ENCODE measurements at places on chromosomes 1 and 21.

- DNase-seq, result no peak
These were observed 26.2 kb upstream of the A3GALT2 start for GRCh38 chr1:33346927-33347649.

DNA sequence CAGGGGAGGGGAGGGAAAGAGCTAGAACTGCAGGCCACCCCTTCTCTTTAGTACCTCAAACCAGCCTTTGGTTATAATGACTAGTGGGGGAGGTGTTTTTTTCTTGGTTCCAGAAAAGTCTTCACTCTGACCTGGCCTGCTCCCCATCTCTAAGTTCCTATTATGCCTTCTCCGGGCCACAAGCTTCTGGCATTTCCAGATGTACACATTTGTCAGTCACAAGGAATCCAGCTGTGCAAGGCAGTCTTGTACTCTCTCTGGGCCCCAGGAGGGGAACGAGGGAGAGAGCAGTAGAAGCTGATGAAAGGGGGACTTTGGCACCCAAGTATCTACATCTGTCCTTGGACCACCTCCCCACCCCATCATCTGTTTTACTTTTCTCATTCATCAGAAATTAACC lies 2.7 kb upstream of the FALEC start:
- no peak for DNase-seq

DNA sequence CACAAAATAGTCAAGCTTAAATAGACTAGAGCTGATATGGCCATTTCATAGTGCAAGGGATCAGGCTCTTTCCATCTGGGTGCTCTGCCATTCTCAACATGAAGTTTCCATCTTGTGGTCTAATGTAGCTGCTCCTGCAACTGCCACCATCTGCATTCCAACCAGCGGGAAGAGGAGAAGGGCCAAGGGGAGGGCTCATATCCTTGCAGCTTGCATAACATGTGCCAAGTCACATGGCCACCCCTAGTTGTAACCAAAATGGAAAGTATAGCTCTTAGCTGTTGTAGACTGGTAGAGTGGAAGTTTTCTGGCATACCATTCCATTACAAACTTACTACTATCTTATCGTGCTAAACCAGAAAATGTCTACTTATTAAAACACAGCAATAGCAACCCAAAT lies 38.9 kb upstream of the IVNS1ABP start:
- DNase-seq, result no peak

- DNase-seq, result no peak
These were observed 22.0 kb downstream of the CNST start for GRCh38 chr1:246588159-246588721.

DNA sequence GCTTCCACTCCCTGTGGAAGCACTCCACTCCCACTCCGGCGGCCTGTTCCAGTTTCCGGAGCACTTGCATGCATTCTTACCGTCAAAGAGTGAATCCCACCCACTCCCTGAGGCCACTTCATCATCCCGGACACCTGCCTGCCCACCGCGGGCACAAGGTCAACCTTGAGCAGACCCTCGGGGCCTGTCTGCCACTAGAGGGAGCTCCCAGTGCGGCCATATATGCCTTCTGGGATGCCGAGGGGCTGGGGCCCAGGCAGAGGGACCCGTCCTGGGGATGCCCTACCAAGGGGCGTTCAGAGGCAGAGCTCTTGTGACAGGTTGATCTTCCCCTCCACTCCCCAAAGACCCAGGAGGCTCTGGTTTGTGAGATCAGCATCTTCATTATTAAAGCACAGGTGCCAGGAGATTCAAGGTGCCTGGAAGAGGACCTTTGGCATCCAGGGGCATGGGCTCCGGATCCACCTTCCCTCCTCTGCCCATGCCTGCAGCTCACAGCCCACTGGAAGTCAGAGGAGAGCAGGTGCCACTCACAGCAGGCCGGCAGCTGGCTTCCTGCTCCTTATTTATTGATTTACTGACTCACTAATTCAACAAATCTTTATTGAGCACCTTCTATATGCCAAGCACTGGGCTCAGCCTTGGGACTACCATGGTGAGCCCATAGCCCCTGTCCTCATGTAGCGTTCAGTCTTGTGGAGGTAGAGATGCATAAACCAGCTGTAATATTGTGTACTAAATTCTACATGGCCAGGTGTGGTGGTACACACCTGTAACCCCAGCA lies 47.3 kb downstream of the UBIAD1 start:
- peak; percentile 57 for DNase-seq

DNA sequence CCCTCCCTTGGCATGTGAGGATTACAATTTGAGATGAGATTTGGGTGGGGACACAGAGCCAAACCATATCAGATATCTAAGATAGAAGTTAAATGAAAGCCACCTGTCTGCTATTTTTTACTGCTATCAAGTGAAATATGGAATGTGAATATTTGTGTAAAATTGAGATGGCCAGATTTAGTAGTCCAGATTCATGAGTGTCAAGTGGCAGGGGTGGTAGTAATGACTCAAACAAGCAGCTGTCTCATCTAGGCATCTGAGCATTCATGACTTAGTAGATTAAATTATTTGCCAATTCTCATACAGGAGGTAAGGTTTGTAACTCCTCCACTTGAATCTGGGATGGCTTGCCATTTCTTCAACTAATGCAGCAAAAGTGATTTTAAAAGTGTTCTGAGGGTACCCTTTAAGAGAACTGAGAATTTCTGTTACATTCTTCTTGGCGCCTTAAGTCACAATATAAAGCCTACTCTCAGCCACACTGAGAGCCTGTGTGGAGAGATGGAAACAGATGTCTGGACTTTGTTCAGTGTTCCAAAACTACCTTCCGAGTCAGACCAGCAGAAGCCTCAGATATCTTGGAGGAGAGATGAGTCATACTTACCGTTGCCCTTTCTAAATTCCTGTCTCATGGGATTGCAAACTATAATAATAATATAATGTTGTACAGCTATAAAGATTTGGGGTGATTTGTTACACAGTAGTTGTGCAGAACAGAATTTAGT lies 1065.6 kb upstream of the TMPRSS15 start:
- DNase-seq, result no peak

DNA sequence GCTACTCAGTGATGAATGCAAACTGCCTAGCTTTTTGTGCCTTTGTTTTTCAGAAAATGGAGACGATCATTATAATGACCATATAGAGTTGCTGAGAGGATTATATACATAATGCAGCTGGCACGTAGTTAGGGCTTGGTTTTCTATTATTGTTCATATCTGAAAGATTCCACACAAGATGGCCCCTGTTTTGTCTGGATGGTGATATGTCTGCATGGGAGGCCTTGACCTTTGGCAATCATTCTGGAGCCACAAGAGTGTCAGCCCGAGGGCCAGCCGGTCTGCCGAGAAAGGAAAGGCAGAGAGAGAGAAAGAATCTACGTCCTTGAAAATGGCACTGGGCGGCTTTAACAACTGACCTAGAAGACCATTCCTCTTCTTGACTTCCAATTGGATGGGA lies 5.7 kb upstream of the SH2D1B start:
- no peak for DNase-seq

GRCh38 chr21:31201144-31201543 lies 142.9 kb downstream of the TIAM1 start:
- no peak for DNase-seq

GRCh38 chr1:42797414-42797813 lies 12.6 kb downstream of the TMEM269 start:
- DNase-seq, result no peak

DNA sequence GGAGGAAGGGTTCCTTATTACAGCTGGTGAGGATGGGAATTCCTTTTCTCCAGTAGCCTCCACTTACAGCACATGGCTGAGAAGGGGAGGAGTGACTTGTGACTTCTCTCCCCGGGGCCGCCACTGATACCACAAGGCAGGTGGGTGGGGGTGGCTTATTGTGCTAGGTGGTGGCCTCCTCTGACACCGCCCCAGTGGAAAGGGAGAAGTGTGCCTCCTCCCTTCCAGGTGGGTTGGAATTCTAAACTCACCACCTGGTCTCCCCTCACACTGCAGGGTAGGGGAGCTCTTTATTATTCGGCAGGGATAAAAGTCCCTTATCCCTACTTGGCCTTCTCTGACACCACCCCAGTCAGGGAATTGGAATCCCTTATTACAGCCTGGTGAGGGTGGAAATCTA lies 89.5 kb downstream of the CCDC30 start:
- no peak for DNase-seq

DNA sequence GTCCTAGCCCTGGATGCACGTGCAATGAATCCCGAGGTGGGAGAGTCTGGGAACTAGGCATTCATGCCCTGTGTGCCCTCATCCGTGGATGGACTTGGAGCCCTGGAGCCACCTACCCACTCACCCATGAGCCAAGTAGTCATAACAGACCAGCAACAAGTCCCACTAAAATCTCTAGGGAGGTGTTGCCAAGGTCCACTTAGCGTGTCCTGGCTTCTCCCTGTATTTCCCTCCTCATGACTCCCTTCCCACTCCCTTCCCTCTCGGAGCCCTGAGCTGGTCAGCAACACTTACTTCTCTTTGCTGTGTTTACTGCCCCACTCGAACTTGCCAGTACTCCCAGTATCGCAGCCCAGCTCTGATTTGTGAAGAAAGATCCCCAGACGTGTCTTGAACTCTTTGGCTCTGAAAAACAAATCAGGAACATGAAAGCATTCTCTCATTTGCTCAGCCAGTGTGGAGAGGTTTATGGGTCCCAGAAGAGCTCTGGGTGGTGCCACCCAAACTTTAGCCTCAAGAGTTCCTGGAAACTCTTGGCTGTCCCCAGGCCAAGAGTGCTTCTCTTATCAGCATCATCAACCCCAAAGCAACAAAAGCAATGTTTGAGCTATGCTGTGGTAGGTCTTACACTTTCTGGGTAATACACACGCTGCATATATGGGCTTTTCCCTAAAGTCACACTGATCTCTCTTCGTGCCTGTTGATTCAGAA lies 1.1 kb downstream of the RGS16 start:
- DNase-seq, result no peak

DNA sequence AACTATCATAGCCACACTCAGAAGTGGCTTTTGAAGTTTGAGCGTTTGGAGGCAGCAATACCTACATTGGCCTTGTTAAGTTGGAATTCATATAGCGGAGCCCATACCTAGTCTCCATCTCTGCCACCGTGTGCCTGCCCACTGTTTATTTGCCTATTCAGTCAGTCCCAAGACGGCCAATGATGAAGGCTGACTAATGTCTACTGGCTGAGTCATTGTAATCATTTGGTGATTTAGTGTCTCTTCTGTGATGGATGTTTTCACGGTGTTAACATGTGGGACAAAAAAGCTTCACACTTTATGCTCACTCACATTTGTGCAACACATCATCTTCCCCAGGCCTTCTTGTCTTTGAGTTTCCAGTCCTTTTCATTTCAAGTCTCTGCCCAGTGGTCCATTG lies 92.6 kb upstream of the PBX1 start:
- DNase-seq, result no peak

DNA sequence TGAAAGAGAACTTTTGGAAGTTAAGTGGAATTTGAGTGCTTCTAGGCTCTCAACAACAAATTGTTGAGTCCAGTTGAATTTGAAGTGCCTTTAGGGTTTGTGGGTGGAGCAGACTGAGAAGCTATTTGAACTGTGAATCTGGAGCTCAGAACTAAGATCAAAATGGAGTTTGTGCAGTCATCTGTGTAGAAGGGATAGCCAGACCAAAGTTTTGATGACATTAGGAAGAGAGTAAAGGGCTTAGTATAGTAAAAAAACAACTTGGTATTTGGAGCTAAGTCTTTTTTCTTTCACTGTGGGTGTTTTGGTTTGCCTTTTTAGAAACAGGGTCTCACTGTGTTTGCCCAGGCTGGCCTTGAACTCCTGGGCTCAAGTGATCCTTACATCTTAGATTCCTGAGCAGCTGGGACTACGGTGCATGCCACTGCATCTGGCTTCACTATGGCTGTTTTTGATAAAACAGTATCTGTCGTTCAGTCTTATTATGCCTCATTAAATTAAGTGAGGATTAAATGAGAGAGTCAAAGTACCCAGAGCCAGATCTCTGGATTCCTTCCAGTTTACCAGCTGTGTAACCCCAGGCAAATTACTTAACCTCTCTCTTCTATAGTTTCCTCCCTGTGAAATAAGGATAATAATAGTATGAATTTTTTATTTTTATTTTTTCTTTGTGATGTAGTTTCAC lies 20.0 kb downstream of the HDAC1 start:
- DNase-seq, result no peak

DNA sequence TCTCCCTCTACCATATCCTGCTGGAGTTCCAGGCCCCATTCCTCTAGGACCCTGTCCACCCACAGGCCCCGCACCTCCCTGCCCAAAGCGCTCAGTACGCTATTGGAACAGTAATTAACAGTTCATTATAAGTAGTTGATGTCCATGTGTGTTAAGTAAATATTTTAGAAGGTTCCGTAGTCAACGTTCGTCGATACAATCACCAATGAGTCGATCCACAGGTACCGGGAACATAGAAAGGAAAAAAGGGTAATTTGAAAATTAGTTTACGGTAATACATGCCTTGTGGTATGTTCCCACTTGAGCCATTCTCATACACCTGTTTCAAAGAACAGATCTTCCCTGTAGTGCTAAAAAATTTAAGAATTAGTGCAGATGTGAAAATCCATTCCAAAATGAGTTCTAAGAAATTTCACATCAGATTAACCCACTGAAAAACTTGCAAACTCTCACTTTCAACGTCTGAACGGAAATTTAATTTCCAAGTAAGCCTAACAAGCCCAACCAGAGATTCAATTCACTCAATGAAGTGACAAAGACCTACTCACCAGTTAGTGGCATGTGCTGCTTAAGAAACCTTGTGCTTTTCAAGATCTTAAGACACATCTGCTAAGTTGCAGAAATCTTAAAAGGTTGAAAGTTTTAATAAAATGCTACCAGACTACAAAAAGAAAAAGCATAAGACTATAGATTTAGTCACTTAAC lies 8.3 kb downstream of the SFPQ start:
- no peak for DNase-seq

GRCh38 chr1:186671136-186671825 lies 8.9 kb downstream of the PTGS2 start:
- no peak for DNase-seq

GRCh38 chr1:24481101-24481500 lies 21.5 kb upstream of the RCAN3 start:
- DNase-seq, result peak; percentile 64

GRCh38 chr1:60411591-60411990 lies 338.0 kb upstream of the C1orf87 start:
- DNase-seq, result no peak

GRCh38 chr21:45472445-45473365 lies 67.7 kb downstream of the COL18A1 start:
- no peak for DNase-seq

DNA sequence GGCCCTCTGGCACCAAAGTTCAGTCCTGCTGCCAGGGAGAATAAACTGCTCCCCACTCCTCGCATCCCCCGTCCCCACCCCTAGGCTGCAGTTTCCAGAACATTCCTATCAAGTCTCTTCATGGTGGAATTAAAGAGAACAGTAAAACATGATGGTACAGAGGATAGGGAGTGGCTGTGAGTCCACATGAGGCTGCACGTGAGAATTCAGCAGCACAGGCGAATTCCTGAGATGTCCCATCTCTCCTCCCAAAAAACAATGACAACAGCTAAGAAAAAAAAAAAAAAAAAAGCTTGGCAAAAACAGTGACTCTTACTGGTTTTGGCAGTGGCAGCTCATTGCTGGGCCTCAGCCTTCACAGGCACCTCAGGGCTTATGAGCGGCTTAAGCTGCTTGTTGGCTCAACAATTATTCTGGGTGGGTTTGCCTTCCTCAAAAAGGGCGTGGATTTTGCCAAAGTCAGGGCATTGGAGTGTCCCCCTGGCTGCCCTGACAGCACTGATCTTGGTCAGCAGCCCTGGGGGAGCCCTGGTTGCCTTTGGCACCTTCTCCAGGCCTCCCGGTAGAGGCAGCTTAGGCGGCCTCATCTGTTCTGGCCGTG lies 5.7 kb upstream of the IFFO2 start:
- DNase-seq, result no peak

Measured in activated CD4-positive, alpha-beta T cell treated with anti-CD3 and anti-CD28 coated beads, Interleukin-2, amount 50 U/mL, for 48 hours (primary cell).